ENCODE measurements at places on chromosomes 1 and 21.
A peak's percentile ranks its signal among the peaks of the same experiment; 100 is the strongest.

DNA sequence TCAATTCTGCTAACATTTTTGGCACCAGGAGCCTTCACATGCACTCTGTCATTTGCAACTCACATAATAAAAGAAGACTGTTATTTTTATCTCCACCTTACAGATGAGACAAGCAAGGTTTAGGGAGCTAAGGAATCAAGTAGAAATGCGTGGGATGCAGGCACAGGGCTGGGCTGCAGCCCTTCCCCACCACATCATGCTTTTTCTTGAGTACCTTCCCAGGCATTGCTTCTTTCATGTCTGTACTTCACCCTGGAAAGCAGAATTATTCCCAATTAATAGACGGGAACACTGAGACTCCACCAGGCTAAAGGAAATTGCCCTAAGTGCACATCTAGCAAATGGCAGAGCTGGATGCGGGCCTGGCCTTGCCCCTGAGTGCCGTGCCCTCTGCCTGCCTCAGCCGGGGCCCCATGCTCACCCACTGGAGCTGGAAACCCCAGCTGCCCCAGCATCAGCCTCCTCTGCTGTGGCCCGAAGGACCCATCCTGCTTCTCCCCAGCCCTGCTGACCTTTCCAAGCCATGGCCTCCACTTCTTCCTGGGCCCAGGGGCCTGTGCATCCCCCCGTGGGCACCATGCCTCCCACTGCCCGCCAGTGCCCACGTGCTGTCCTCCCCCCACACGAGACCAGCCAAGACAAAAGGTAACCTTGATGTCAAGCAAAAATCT is 257.5 kb downstream of the TOMM20 start:
- no peak for DNase-seq

DNA sequence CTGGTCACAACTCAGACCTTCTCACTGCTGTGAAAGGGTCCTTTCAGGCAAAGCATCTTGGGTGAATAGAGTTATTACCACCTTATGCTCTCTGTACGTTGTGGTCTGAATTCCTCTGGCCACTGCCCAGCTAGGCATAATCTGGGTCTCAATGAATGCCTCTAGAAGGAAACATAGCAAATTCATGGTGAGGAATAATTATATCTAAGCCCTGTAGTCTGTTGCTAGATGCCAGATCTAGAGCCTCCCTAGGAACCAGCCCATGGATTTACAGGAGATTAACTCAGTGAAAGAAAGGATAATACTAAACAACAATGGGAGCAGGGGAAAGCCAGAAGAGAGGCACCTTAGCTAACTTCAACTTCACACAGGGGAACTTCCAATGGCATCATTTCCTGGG is 2.4 kb upstream of the COL11A1 start:
- no peak for DNase-seq

- DNase-seq, result peak; percentile 84
These were observed 22.2 kb upstream of the TMEM200B start for GRCh38 chr1:29145739-29146437.

DNA sequence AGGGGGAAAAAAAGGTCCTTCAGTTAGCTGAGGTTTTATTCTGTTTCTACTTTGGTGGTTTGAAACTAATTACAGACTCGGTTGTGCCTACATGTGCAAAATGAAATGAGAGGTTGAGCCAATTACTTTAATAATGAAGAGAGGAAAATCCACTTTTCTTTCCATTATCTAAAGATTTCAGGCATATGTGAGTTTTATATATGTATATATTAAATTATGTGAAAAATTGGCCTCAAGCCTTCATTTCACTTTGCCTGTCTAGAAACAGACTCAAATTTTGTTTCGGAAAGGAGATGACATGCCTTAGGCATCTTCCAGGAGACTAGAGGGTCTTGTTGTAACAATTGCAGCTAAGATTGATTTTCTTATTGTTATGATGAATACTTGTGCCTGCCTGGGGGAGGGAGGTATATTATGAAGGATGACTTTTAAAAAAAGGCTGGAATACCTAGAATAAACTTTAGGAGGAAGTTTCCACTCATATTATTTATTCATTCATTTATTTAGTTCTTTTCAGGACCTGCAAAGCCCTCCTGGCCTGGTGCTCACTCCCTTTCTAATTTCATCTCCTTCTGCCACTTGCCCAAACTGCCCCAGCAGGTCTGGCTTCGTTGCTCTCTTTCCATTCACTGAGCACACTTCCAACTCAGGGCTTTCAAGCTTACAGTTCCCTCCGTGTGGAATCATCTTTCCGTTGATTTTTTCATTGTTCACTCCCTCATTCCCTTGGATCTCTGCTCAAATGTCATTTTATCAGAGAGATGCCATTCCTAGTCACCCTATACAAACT is 94.2 kb upstream of the HOOK1 start:
- no peak for DNase-seq

DNA sequence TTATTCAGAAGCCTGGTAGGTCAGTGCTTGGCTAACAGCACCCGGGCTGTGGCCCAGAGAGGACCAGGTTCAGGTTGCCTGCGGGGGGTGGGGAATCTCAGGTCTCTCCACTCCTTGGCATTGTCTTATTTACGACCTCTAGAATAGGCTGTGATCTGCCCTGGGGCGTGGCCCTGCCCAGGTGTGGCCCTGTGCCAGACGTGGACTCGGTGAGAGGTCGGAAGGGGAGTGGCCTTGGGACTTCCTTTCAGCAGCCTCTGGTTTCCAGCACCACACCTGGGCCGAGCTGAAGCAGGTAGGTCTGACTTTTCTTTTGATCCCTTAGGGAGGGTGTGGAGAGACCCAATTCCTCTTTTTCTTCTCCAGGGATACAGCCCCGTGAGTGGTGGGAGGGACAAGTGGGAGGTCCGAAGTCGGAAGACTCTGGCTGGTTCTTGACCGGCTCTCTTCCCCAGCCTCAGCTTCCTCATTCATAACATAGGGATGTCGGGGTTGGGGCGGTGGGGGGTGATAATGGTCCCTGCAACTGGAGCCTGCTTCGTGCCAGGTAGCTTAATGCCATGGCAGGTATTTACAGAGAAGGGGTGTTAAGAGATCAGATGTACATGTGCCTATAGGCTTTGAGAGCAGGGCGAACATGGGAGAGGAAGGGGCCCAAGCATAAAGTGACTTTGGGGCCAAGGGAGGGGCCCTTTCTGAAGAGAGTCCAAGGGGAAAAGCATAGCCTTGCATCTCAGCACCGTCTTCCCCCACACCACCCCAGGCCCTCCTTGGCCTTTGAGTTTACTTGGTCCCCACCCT is 16.5 kb downstream of the ACOT11 start:
- DNase-seq, result no peak

DNA sequence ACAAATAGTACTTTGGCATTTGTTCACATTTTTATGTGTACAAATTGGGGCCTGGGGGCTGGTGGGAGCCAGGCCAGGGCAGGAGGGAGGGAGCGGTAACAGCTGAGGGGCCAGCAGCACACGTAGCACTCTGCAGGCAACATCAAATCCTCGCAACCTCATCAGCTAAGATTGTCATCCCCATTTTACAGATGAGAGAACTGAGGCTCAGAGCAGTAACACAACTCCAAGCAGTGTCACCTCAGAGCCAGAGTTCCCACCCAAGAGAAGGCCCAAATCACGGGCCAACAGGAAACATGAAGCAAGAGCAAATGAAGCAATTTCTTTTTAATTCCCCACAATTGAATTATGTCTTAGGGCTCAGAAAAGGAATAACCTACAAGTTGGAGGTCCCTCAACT is 14.1 kb downstream of the IFFO2 start:
- peak; percentile 32 for DNase-seq

- DNase-seq, result no peak
These were observed 12.9 kb upstream of the HMGCS2 start for GRCh38 chr1:119781434-119782210.

GRCh38 chr1:98103617-98104285 is 182.9 kb upstream of the DPYD start:
- peak; percentile 51 for DNase-seq

DNA sequence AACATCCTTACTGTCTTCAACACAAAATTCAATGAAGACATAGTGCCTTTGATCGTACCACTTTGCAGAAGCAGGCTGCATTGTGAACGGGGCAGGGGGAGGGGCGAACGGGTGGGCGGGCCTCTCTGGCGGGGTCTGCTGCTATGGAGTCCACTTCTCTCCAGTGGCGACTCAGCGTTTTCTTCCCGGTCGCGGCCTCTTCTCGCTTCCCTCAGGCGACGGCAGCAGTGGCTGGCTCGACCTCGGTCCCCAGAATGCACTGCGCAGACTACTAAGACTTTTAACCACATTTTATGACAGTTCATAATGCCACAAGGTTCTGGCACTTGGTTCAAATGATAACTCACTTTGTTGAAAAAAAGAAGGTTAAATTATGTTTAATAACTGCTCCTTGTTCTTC is 21.2 kb downstream of the GBP2 start:
- DNase-seq, result no peak

GRCh38 chr1:147568551-147568950 is 27.2 kb downstream of the BCL9 start:
- no peak for DNase-seq

DNA sequence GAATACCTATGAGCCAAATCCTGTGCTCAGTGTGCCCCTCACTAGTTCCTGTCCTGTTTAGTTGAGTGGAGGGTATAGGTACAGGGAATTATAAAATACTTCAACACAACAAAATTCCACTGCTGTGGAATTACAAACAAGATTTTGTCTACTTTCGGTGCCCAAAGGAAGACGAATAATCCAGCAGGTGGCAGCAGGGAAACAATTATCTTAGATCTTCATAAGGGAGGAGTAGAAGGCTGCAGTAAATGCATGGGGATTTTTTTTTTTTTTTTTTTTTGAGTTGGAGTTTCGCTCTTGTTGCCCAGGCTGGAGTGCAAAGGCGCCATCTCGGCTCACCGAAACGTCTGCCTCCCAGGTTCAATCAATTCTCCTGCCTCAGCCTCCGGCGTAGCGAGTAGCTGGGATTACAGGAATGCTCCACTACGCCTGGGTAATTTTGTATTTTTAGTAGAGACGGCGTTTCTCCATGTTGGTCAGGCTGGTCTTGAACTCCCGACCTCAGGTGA is 2.0 kb upstream of the PIP5K1A start:
- peak; percentile 93 for DNase-seq

- DNase-seq, result no peak
These were observed 37.6 kb downstream of the PRKCZ start for GRCh38 chr1:2087766-2088165.

DNA sequence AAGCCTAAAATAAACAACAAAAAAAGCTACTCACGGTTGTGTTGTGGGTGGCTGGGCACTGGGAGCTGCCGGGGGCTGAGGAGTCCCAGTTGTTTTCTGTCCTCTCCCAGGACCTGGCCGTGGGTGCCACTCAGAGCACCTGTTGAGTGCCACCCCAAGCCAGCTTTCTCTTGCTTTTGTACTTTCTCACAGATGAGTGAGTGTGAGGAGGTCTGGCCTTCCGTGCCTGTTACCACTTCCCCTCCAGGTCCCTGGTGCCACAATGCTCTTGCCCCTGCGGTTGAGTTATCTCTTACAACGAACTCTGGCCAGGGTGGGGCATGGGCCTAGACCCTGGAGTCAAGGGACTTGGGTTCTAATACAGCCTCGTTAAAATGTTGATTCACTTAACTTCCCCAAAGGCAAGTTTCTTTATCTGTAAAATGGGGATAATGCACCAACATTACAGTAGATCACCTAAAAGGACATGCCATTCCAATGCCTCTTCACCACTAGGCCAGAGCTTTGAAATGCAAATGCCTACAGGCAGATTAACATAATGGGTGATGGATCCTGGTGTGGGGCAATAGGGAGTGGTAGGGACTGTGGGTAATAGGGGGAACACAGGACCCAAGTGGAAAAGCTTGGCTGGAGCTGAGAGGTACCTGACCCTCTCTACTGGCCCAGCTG is at the start of gene CNR2:
Gene CNR2 (minus strand): TSS at position 151 of the 669 bp plus-strand sequence. CDS start 37,745 bp downstream, outside the sequence.
- DNase-seq, result no peak

GRCh38 chr1:55233145-55233777 is 18.1 kb upstream of the USP24 start:
- no peak for DNase-seq

- DNase-seq, result peak; percentile 67
These were observed 22.6 kb upstream of the A3GALT2 start for GRCh38 chr1:33343539-33343938.

DNA sequence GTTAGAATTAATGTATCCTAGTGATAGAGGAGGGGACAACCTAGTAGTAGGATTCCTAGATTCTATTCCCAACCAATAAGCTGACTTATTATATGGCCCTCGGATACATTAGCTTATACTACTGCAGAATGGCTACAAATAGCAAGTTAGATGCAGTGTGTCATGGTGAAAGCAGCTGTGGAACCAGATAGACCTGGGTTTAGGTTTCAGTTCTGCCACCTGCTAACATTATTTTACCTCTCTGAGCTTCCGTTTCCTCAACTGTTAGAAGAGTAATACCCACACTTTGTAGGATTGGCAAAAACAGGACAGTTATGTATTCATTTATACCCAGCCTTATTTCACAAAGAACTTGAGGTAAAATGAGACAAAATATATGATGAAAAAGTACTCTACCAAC is 21.6 kb upstream of the MAGOH start:
- no peak for DNase-seq

DNA sequence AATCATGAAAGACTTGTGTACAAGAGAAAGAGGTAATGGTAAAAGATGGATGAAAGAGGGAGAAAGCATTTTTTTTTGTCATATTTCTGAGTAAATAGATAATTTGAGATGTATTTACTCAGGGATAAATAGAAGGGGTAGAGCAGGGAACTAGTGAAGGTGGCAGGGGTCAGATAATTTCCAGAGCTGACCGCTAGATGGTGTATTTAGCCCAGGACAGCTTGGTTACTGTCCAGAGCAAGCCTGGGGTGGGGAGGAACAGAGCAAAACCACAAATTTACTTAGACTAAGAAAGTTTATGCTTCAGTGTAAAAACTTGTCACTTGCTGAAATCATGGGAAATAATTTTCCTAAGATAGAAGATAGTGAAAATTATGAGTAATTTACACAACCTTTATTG is 91.5 kb downstream of the XCL2 start:
- DNase-seq, result no peak

DNA sequence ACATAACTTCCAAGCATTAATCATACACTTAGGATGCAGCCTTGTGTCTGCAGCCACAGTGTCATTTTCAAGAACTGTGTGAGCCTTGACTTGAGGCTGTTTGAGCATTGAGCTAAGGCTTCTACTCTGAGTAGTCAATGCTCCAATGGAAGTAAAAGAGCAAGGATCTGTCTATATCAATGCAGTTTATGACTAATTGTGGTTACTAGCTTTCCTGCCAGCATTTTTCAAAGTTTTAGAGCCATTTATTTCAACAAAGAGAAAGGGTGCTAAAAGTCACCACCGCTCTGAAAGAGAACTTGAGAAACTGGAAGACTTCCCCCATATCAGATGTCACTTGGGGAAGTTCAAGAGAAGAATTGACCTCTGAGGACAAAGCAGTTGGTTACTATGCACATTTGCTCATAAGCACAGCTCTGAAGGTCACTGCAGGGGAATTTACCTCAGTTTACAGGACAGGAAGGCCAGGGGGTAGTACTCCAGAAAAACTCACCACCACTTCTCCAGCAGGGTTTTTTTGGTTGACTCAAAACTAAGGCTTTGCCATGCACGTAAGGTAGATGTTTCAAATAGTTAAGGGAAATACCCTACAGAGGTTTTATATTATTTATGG is 24.5 kb upstream of the RGS1 start:
- DNase-seq, result peak; percentile 84
